Fibroblast of lung (primary cell): ENCODE measurements at places on chromosomes 13 and 19. TPM values are rescaled to one million over a fixed set of nuclear protein-coding genes. Genes with fewer than 3 reads are reported as not detected.
A peak's percentile ranks its signal among the peaks of the same experiment; 100 is the strongest.

Gene APOC1
- 2.3 and 8.0 TPM in 2 replicates for total RNA-seq

Gene GJB2
- total RNA-seq: under 0.01 TPM in 1 of 2 replicates, not detected in the other

Gene PSG2
- not detected in 2 replicates for total RNA-seq

Gene COL5A3
- total RNA-seq: 0.77 and 1.2 TPM in 2 replicates

Gene ZNF253
- 3.3 and 5.6 TPM in 2 replicates for total RNA-seq

DNA sequence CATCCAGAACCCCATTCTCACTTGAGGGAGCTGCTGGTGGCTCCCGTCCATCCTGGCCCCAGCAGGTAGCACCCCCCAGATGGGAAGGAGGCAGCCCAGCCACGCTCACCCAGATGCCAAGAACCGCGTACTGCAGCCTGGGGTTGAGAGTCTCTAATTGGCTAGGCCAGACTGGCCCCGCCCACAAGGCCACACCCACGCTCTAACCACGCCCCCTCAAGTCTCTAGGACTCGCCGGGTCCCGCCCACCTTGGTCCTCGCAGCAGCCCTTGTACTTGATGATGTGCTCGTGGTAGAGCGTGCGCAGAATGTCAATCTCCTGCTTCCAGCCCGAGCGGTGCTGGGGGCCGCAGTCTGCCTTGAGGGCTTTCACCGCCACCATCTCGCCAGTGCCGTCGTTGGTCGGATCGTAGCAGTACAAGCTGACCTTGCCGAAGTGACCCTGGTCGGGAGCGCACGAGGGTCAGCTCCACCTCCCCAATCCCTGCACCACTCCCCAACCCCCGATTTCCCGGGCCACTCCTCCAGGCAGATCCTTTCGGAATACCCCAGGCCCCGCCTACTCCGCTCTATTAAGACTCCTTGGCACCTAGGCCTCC, 14.5 kb upstream of the ICAM3 start:
- DNase-seq: peak; percentile 19

DNA sequence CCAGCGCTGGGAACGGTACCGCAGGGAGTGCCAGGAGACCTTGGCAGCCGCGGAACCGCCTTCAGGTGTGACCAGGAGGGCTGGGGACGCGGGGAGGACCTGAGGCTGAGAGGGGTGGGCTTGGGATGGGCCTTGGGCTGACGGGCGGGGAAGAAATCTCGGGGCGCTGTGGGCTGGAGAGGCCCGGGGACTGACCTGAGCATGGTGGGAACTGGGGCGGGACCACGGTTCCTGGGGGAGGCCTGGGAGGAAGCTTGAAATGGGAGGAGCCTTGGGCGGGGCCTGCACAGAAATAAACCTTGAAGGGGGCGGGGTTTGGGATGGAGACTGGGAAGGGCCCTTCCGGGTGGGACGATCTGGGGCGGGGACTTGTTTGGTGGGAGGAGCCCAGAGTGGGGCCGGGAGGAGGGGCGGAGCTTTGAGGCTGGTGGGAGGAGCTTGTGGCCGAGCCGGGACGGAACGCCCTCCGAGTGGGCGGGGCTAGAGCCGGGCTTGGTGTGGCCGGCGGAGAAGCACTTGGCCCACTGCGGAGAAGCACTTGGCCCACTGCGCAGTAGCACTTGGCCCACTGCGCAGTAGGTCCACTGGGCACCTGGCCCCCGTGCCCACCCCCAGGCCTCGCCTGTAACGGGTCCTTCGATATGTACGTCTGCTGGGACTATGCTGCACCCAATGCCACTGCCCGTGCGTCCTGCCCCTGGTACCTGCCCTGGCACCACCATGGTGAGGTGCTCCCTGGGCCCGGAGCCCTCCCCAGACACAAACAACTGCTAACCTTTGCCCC, 2.8 kb downstream of the GIPR start:
- peak; percentile 72 for DNase-seq

GRCh38 chr19:42053037-42053935, 16.7 kb downstream of the GRIK5 start:
- DNase-seq: no peak

- DNase-seq: no peak
Measured at GRCh38 chr19:42360787-42361544, 29.1 kb downstream of the CNFN start.

- DNase-seq: no peak
Measured at GRCh38 chr13:39407786-39408185, 195.2 kb downstream of the LHFPL6 start.

GRCh38 chr13:76813891-76814290, 72.3 kb downstream of the KCTD12 start:
- no peak for DNase-seq

DNA sequence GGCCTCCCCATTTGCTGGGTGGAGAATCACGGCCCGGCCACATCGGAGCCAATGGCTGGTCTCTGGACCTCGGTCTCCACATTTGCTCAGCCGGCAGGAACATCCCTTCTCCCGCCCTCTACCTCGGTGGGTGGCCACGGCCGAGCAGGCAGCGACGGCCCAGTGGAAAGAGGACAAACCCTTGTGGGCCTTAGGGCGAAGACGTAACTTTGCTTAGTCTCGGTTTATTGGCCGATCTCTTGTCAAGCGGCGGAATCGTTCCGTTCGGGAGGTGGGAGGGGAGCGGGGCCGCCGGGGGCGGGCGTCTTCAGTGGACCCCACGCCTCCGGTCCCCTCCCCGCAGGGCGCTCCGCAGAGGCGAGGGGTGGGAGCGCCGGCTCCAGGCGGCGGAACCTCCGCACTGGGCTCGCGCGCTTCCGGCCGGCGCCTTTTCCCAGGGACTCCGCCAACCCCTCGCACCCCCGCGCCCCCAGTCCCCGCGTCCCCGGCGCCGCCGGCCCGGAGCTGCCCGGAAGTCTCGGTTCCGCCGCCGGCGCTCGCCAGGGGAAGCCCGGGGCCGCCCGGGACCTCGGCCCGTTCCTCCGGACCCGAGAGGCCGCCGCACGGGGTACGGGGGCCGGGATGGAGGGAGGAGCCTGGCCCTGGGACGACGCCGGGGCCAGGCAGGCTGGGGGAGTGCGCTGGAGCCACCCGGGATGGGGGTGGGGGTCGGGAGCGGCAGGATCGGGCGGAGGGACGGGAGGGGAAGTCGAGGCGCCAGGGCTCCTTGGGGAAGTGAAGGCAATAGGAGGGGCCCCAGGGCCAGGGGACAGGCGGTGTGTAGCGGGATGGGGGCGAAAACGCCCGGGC, at the start of gene ZNF580:
ZNF580 (plus strand) TSS at position 426 of the 849 bp plus-strand sequence. CDS start 1,507 bp downstream, outside the sequence.
- DNase-seq: peak; percentile 80

GRCh38 chr13:45863709-45864590, 12.4 kb upstream of the SIAH3 start:
- no peak for DNase-seq

DNA sequence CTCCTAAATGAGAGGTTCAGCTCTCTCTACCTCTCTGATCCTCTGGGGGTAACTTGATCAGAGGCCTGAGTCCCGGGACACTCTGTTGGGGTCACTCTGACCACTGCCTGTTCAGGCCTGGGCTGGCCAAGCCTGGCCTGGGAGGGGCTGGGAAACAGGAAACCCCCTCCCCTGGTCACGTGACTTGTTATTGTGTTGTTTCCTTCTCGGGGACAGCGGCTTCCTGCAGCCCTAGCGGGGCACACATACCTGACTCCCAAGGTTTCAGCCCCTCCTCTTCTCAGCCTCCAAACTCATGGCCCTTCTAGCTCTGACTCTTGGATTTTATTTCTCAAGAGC, at the start of gene USHBP1:
USHBP1 (minus strand) TSS at position 105 of the 339 bp plus-strand sequence. CDS start 446 bp downstream, outside the sequence.
- no peak for DNase-seq

GRCh38 chr19:41031916-41032315, 40.8 kb downstream of the CYP2B6 start:
- no peak for DNase-seq
